ENCODE measurements at places on chromosomes 4 and X.

DNA sequence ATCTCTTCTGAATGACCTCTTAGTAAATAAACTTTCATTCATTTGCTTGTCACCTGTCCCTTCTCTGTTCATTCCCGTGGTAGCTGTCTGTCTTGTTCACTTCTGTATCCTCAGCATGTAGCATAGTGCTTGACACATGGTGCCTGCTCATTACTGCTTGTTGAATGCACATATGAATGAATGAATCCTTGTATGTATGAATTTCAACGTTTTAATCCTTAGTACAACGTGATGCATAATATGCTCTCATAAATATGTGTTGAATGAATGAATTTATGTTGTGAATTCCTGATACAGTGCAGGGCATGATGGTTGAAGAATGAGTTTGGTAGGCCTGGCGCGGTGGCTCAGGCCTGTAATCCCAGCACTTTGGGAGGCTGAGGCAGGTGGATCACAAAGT, 3.0 kb downstream of the TLR10 start:
- DNase-seq: no peak

- DNase-seq: no peak
These were observed 10.1 kb downstream of the WDR1 start for GRCh38 chr4:10106421-10107039.

- no peak for DNase-seq
These were observed 1.1 kb downstream of the MECP2 start for GRCh38 chrX:154096140-154097002.

GRCh38 chr4:172813359-172813923, 355.2 kb upstream of the GALNT7 start:
- DNase-seq: no peak

DNA sequence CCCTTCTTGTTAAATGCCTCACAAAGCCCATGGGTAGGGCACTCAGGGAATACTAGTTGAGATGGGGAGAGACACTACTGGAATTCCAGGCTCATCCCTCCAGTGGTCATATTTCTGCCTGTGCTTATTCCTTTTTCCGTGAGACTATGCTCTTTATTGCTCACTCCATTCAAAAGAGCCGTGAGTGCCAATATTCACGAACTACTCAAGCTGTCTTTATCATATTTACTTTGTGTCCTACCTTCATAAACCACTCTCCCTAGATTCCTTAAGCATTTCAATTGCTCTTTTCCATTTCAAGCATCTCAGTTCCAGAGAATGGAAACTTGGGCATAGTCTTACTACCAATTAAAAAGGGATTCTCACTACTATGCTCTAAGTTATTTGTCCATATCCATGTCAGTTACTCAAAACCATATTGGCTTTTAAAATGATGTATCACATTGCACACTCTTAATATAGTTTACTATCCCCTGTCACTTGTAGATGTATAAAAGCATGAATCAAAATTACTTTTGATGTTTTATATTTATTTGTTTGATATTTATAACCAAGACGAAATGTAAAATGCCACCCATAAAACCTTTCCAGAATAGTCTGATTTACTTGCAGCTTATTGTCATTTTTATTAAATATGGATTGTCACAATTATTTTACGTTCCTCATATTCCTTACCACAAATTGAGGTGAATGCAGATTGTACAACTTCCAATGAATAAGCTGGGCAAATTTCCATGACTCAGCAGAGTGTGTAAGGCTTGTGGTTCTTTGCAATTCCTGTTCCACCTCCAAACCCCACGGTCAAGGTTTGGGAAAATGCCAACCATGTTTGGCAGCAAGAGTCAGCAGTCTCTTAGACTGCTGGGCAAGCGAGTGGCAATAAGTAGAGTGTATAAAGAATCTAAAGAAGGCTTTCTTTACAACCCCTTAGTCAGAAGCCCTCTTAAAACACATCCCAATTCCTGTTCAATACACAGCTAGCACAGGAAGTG, 24.4 kb downstream of the ENOX2 start:
- no peak for DNase-seq

GRCh38 chrX:13373027-13373426, 53.2 kb upstream of the ATXN3L start:
- DNase-seq: no peak

GRCh38 chrX:108199691-108200090, 108.1 kb downstream of the ATG4A start:
- no peak for DNase-seq

DNA sequence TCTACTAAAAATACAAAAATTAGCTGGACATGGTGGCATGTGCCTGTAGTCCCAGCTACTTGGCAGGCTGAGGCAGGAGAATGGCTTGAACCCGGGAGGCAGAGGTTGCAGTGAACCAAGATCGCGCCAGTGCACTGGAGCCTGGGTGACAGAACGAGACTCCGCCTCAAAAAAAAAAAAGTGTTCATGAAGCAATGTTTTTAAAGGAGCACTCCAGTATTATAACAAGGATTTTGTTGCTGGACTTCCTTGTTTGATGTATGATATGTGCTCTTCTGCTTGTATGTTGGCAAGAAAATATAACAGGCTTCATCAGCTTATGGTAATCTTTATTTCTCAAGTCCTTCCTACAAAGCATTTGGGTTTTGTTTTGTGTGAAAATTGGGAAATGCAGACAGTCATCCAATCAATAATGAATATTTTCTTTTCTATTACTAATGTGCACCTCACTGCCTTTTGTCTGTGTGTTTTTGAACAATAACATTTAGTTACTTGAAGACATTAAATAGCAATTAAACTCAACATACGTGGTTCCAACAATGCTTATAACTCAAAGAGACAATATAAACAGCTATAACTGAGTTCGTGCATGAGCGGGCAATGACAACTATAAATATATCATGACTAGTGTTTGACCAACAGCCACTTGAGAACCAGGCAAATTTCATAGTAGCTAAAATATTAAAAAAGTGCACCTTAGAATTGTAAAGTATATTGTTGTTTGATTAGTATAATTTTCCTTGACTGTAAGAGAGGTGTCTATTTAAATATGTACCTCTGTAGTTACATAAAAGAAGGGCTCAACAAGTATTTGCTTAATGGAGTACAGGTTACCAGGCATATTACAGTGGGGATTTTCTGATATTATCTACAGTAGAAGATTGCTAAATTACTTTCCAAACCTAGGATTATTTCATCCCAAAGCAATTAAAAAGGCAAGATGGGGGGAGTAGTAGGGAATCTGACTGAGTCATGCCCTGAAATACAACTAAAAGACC, 210.7 kb downstream of the PPP3CA start:
- DNase-seq: no peak

- no peak for DNase-seq
These were observed 542.2 kb upstream of the NDST4 start for GRCh38 chr4:115655626-115656025.

- DNase-seq: no peak
These were observed 26.9 kb downstream of the PAPSS1 start for GRCh38 chr4:107693132-107693531.

DNA sequence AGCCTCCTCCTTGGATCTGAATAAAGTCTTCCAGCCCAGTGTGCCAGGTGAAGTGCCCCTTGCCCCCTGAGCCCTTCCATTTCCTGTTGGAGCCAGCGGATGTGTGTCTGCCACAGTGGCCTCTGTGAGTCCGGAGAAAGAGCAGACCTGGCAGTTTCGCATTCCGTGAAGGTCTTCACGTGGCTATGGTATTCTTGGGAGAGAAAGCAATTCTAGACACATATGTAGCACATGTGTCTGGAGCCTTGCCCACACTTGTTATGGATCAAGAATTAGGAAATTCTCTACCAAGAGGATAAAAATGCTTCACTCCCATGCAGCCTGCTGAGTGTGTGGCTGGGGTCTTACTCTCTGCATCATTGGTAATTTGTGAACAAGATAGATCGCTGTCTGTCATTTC, 130.9 kb downstream of the REPS2 start:
- DNase-seq: no peak

GRCh38 chr4:121977251-121978171, 25.7 kb upstream of the TRPC3 start:
- no peak for DNase-seq

DNA sequence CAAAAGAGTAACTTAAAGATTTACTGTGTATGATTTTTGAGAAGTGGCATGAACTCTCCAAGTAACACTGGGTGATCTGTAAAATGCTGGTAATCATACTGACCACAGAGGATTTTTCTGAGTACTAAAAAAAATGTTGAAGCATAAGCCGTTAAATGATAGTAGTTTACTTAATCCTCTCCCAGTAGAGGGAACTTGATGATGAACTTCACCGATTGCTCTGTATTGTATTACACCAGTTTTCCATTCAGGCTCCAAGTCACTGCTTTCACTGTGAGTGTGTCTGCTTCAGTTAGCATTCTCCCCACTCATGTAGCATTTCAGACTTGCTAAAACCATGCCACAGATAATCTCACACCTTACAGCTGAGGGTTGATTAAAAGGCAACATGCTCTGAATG, 294.1 kb downstream of the GBA3 start:
- no peak for DNase-seq

DNA sequence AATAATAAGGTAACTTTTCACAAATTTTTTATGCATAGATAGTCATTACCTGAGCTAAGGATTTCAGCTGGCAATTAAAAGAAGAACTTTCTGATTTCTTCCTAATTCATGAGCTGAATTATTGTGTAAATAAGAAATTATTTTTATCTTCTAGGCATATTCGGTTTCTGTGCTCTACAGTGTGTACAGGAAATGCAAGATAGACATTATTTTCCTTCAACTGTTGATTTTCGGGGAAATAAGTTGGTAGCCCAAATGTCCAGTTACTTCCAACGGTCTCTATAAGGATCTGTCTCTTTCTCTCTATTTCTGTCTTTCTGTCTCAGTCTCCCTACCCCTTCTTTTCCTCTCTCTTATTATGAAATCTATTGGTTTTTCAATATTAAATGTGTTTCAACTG, 137.3 kb upstream of the CLNK start:
- DNase-seq: no peak

- DNase-seq: no peak
These were observed 63.2 kb downstream of the SPIN3 start for GRCh38 chrX:56932106-56932505.

Measured in HuH-7.5 (cell line).